ENCODE measurements at places on chromosomes 5 and 9. TPM values are rescaled to one million over a fixed set of nuclear protein-coding genes. Genes with fewer than 3 reads are reported as not detected.

DNA sequence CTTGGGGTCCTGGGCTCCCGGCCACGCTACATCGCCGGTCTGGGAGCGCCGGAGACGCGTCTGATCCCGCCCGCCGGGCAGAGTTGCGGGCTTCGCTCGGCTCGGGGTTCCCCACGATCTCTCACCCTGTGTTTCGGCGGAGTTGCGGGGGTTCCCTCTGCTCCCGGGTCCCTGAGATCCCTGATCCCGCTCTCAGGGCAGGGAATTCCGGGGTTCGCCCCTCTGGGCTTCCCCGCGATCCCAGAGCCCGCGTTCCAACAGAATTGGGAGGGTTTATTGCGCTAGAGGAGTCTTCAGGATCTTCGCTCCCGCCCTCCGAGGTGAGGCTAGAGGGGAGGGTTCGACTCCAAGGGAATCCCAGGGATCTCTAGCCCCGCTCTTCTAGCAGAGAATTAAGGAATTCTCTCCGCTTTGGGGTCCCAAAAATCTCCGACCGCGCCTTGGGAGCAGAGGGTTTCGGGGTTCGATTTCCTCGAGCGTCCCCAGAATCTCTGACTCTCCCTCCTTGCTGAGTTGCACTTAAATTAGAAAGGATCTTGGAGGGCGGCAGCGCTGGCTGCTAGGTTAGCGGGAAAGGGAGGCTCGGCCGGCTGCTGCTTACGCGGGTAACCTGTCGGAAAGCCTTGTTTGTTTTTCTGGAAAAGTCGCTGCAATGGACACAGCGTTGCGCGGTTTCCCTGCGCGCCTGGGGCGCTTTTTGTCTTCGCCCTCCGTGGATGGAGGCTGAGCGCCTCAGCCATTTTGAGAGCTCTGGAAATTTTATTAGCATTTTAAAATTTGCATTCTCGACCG lies 1.3 kb downstream of the DMRT1 start:
- DNase-seq: no peak

DNA sequence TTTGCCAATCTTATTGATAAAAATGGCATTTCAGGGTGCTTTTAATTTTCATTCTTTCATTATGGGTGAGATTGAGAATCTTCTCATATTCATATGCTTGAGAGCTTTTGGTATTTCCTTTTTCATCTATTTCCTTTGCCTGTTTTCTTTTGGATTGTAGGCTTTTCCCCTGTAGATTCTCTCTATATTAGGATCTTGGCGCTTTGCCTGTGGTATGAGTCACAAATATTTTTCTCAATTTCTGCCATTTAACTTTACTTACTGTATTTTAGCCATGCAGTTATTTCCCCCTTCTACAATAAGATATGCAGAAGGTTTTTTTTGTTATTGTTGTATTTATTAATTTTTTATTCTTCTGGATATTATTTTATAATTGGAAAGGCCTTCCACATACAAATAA lies 21.5 kb upstream of the KLF9 start:
- DNase-seq: no peak

- DNase-seq: no peak
These were observed 34.2 kb upstream of the STRBP start for GRCh38 chr9:123302348-123303214.

- peak; percentile 88 for DNase-seq
These were observed 4.1 kb downstream of the PTGS1 start for GRCh38 chr9:122374885-122375420.

DNA sequence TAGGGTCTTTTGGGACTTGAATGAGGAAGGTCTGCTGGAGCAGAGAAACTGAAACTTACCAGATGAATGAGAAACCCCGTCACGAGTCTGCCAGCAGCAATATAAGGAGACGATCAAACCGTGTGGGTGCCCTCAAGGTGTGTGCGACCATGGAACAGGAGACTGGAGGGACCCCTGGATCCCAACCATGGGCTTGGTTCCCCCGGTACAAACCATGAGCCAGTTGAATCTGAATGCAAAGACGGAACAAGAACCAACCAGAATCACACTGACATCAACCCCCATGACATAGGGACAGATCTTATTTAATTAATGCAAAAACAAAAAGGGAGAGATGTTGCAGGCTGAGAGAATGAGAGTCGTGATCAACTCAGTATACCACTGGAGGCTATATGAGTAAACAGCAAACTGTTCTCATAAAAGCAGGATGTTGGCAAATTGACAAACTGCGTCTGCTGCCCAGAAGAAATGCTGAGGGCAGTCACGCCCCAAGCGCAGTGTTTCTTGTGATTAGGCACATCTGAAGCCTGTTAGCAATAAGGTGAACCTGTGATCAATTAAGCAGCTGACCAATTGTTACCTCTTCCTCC lies 475.5 kb upstream of the ACO1 start:
- no peak for DNase-seq

DNA sequence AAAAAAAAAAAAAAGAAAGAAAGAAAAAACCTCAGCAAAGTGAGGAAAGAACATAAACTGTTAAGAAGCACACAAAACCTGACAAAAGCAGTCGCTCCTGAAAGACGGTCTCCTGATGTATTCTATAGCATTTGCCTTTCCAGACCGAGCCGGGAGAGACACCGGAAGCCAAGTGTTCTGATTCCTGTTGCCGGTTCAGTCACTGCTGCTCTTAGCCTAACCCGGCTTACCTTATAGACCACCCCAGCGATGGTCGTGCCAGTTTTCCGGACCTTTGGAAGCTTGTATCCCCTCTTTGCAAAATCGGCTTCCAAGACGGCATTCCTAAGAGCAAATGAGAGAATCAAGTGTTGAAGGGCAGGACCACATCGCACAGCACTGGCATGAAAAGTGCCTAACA lies 630 bp downstream of the PSMB7 start:
- no peak for DNase-seq

- DNase-seq: no peak
These were observed 240.2 kb downstream of the IRX1 start for GRCh38 chr5:3835811-3836210.

- no peak for DNase-seq
These were observed 10.3 kb downstream of the FBXW5 start for GRCh38 chr9:136934277-136934676.

Gene NCBP1
- 21.4 TPM for total RNA-seq

DNA sequence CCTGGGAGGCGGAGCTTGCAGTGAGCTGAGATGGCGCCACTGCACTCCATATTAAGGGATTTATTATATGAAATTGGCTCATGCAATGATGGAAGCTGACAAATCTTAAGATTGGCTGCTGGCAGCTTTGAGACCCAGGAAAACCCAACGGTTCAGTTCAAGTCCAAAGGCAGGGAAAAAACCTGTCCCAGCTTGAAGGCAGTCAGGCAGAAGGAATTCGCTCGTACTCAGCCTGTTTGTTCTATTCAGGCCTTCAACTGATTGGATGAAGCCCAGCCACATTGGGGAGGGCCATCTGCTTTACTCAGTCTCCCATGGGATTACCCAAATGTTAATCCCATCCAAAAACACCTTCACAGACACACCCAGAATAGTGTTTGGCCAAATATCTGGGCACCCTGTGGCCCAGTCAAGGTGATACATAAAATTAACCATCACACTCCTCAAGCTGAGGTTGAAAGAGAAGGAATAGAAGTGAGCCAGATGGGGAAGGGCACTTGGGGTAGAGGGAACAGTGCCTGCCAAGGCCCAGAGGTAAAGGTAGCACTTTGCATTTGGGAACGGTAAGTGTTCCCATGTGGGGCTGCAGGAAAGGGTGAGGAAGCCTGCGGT lies 8.5 kb upstream of the ORM1 start:
- no peak for DNase-seq

Data from left ventricle myocardium superior (tissue), 1 donor.